Stimulated activated CD8-positive, alpha-beta memory T cell treated with anti-CD3 and anti-CD28 coated beads, Interleukin-7, amount 100 ng/mL, for 1 hour (primary cell): ENCODE measurements at places on chromosomes 2 and 18.

DNA sequence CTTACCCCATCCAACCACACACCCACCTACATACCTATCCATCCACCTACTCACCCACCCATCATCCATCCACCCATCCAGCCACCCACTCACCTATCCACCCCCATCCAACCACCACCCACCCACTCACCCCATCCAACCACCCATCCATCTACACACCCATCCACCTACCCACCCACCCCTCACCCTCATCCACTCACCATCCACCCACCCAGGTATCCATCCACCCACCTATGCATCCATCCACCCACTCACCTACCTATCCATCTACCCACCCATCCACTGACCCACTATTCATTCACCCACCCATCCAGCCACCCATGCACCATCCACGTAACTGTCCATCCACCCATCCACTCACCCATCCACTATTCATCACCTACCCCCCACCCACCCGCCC is 194.8 kb downstream of the EIPR1 start:
- no peak for DNase-seq

DNA sequence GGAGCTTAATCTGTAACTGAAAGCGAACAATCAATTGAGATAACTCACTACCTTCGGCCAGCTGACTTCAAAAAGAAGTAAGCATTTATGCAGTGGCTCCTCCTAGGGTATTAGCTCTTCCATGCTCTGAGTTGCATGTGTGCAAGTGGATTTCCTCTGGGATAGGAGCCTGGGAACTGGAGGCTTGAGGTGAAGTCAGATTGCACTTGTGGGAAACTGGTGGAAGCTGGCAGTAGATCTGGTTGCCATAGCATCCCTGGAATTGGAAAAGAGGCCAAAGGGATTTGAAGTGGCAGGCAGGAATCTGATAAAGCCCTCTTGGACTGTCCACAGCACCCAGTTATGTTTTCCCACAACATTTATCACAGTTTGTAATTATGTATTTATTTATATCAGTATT is 50.6 kb upstream of the FMNL2 start:
- DNase-seq: no peak

DNA sequence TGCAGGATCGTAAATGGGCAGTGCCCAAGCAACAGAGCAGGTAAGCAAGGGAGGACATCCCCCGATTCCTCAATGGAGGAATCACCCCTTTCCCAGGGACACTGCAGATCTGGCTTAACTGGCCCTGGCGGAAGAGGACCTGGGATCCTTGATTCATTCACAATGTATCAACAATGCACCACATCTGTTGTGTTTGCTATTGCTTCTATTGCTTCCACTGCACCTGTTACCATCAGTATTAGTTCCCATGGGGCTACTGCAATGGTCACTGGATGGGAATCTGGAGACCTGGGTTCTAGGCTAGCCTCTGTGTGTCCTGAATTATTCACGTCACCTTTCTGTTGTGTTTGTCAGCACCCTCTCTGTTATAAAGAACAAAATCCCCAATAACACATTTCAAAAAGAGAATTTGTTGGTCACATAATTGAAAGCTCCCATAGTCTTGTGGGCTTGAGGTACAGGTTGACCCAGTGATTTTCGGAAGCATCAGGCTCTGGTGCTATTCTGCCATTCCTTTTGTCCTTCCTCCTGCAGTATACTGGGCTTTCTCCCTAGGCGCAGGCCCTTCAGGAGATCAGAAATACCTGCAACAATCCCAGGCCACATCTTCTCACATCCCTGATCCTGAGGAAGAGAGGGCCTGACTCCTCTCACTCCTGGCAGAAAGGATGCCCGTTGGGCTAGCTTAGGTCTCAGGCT is 193.5 kb upstream of the GLI2 start:
- DNase-seq: no peak

GRCh38 chr2:172091000-172091641 is 5.8 kb downstream of the DLX1 start:
- no peak for DNase-seq

DNA sequence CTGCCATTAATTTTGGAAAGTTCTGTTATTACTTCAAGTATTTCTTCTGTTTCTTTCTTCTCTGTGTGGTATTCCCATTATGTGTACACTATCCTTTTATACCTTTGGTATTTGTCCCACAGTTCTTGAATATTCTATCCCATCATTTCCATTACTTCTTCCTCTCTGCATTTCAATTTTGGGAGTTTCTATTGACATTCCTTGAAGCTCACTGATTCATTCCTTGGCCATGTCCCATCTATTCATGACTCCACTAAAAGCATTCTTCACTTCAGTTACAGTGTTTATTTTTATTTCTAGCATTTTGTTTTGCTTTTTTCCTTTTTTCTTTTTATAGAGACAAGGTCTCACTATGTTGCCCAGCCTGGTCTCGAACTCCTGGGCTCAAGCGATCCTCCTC is 30.3 kb downstream of the PROC start:
- DNase-seq: no peak

GRCh38 chr2:128323555-128323931 is 4.9 kb upstream of the HS6ST1 start:
- DNase-seq: no peak

DNA sequence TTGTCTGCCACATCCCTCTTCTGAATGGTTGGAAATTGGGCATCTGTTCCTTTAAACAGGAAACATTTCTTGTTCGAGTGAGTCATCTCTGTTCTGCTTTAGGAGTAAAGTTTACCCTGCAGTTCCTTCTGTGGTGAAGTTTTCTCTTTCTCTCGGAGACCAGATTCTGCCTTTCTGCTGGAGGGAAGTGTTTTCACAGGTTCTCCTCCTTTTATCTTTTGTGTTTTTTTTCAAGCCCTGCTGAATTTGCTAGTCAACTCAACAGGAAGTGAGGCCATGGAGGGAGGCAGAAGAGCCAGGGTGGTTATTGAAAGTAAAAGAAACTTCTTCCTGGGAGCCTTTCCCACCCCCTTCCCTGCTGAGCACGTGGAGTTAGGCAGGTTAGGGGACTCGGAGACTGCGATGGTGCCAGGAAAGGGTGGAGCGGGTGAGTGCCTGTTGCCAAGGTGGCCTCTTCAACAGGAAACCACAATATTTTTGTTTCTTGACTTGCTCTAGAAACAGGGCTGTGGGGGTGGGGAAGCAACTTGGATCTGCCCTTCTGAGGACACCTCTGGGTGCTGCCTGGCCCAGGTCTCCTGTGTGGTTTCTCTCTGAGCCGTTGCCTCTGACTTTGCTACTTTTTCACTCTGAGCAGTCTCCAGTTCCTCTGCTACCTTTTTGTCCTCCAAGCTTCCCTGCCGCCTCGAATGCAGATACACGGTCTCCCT is 2.2 kb upstream of the CASP8 start:
- DNase-seq: peak; percentile 82

DNA sequence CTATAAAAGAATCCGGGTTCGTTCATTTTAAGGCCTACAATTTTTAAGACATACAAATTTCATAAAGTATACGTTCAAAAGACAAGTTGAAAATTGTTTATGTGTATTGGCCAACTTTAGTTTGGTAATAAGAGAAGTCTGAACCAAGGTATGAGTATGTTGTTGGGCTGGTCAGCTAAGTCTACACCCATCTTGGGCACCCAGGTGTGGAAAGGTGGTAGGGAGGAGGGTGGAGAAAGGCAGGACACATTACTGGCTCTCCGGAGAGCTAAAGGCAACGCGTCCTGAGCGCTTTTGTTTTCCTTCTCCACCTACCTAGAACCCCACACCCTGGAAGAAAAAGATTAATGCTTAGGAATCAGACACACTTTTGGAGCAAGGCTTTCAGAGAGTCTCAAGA is 899 bp upstream of the PELI1 start:
- DNase-seq: no peak

- no peak for DNase-seq
Observed at GRCh38 chr2:66317268-66317890, 117.5 kb upstream of the MEIS1 start.

DNA sequence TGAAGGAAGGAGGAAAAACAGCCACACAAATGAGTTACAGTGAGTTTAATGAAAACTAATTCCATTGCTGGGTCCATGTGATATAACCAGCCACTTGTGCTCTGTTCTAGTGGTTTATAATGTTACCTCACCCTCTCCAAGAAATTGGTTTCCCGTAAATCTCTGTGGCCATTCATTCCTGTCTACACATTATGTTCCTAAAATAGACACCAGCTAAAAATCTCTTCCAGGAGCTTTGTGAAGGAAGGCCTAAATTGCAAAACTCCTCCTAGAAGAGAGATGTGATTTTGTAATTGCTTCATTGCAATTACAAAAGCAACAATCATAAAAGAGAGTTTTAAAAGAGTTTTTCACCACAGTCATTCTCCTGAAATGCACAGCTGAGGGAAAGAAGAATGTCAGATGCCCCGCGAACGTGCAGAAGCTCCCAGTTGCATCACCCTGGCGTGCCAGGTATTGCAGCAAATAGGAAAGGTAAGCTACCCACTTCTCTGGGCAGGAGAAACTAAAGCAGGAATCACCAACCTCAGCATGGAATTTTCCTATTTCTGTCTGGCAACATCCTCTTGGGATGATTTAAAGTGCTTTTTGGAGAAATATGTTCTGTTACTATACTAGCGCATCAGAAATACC is 1.7 kb downstream of the SCN1A start:
- DNase-seq: no peak

DNA sequence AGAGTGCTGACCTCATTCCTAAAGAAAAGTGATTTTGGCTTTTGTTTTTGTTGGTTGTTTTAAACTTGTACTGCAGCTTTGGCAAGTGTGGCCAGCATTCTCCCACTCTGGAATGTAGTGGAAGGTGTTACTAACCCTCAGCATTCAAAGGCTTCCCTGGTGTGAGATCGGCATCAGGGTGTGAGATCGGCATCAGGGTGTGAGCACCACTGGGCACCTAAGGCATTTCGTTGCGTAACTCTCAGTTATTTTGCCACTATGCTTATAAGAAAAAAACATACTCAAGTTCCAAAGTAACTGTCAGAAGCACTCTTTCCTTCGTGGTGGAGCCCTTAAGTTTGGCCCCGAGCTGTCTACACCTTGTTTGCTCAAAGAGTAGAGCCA is 1.7 kb downstream of the CYBRD1 start:
- no peak for DNase-seq

- no peak for DNase-seq
Observed at GRCh38 chr18:31950583-31950982, 7.7 kb upstream of the TRAPPC8 start.

GRCh38 chr2:229137639-229138038 is 133.4 kb downstream of the PID1 start:
- no peak for DNase-seq

DNA sequence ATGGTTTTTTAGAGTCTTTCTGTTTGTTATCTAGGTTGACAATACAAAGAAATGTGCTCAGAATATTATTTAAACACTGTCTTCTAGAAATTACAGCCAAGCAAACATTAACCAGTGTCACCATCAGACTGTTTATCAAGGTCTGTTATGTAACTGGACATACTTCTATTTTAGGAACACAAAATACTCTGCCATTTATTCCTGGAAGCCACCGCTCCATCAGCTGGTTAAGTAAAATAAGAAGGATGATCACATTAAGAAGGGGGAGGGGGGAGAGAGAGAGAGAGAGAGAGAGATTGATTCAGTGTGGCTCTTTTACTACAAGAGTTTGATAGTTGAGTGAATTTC is 47.9 kb downstream of the MBP start:
- no peak for DNase-seq

DNA sequence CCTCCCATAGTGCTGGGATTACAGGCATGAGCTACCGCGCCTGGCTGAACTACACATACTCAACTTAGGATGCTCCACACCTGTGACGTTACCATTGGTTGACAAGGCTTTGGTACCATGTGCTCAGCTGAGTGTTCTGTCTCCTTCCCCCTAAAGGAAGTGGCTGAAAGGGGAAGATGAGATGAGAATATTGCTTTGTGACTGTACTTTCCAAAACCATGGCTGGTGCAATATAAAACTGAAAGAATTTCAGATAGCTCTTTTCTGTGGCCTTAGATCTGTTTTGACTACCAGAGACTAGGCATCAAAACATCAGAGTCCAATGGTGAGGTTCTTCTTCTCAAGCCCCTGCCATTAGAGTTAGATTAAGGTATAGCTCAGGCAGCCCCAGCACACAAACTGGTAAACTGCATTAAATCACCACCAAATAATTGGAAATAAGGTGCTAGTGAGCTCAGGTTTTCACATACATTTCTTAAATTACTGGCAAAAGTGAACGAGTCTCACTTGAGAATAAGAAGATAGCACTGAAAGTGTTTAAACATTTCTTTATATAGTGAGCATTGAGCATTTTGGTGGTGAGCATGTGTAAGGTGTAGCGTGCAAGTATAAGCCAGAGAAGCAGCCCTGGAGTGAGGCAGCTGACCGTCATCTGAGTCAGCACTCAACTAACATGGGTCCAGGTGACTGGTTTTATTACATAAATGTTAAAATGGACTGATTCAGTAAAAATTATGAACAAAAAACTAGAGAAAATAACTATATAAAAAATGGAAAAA is 113.5 kb upstream of the FZD5 start:
- DNase-seq: no peak

DNA sequence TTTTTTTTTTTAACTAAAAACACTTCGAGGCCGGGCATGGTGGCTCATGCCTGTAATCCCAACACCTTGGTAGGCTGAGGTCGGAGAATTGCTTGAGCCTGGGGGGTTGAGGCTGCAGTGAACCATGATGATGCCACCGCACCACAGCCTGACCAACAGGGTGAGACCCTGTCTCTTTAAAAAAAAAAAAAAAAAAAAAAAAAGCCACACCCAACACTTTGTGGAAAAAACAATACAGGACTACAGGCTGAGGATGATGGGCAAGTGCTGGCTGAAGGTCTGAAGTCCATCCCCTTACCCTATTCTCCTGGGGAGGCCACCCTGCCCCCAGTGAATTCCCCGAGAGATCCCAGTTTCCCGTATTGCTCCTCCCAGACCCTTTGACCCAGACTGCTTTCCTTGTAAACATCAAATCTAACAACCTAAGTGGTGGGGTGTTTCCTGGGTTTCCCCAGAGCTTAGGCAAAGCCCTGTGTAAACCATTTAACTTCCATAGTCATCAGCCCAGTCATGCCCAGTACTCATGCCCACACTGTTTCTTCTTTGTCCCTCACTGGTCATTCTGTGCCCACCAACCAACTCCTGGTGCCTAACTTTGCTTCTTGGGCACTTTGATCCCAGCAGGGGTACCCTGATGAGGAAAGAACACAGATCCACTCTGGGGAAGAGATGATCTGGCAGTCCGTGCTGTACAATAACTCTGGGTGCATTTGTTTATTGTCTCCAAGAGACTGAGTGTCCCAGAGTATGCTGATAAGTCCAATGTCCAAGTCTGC is 5.8 kb upstream of the TMEM37 start:
- no peak for DNase-seq

GRCh38 chr2:220969348-220969747 is 602.8 kb downstream of the EPHA4 start:
- DNase-seq: no peak

GRCh38 chr2:71922499-71923142 is 225.0 kb downstream of the CYP26B1 start:
- DNase-seq: no peak
